ENCODE measurements at places on chromosomes 6 and 20.
A peak's percentile ranks its signal among the peaks of the same experiment; 100 is the strongest.

DNA sequence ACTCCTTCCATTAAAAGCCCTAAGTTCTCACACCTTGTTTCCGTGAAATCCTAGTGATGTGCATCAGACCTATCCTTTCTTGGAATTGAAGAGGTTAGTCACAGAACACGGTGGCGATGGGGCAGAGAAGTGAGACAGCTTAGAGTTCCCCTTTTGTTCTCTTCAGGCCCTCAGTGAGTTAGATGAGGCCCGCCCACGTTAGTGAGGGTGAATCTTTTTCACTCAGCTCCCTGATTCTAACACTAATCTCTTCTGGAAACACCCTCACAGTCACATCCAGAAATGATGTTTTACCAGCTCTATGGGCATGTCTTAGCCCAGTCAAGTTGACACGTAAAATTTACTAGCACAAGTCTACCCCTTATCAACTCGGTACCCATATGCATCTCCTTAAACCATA lies 172.7 kb upstream of the NOX3 start:
- DNase-seq, result peak; percentile 56

DNA sequence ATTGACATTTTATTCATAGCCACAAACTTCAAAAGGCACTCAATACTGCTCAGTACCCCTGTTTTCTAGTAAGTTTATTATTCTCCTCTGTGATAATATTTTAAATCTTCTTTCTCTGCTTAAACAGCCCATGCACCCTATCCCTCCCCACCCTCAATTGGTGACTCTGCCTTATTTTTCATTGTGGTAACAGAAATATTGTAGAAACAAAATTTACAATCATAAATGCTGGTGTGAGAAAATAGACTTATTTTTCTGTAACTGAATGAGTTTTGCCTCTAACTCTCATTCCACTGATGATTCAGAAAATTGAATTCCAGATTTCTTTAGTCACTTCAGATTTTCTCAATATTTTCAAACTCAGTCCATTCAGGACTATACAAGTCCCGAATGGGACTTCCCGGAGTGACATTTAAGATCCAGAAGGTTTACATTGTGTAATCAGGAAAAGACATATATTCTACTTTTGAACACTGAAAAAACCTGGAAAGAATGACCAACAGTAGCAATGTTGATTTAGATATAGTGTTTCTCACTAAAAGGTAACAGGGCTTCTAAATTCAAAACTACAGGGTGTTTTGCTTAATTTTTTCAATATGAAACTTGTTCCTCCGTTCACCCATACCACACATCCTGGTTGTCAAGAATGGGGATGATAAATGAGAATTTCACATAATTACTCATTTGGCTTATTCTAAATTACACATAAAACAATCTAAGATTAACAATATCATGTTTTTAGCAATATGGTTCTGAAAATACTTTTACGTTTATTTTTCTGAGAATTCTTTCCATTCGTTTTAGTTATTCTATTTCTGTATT lies 34.8 kb upstream of the UST start:
- peak; percentile 38 for DNase-seq

DNA sequence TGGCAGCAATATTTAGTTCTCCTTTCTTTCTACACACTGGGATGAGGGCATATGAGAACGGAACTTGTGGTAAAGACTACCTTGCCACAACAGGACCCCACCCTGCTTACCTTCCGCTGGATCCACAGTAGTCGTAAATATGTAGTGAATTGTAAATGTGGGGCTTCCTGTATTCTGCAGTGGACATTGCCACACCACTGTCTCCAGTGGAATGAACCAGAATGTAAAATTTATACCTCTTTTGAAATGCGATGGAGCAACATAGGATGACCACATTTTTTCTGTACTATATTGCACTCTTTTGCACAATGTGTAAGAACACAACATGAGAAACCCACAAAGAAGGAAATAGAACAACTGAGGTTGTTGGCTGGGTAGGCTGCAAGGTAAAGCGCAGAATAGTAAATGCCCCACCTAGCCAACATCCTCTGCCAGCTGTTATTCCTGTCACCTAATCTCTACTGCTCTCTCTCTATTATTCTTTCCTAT lies 16.1 kb upstream of the RIPOR2 start:
- peak; percentile 52 for DNase-seq

DNA sequence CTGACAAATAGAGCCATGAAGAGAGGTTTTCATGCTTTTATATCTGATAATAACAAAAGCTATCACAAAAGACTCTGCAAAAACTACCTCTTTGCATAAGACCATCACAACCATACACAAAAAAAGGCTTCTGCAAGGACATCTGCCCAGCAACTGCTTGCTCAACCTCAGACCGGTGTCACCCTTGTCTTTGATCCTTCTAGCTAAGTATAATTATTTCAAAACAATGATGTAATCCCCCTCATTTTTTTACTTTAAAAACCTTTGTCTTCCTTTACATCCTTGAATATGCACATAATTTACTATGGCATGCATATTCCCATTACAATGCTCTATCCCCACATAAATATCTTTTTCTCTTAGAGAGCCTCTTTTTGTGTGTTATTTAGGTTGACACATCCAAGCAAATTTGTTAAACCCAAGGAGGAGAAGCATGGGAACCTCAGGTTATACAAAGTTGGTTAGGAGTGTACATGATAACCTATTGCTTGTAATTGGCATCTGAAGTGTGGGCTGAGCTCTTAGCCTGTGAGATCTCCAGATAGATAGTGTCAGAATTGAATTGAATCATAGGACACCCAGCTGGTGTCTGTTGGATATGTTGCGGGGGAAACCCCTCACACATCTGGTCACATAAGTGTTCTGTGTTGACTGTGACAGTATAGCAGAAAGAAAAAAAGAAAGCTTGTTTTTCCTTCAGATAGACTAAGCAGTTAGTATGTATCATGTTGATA lies 20.7 kb upstream of the CGA start:
- peak; percentile 35 for DNase-seq

DNA sequence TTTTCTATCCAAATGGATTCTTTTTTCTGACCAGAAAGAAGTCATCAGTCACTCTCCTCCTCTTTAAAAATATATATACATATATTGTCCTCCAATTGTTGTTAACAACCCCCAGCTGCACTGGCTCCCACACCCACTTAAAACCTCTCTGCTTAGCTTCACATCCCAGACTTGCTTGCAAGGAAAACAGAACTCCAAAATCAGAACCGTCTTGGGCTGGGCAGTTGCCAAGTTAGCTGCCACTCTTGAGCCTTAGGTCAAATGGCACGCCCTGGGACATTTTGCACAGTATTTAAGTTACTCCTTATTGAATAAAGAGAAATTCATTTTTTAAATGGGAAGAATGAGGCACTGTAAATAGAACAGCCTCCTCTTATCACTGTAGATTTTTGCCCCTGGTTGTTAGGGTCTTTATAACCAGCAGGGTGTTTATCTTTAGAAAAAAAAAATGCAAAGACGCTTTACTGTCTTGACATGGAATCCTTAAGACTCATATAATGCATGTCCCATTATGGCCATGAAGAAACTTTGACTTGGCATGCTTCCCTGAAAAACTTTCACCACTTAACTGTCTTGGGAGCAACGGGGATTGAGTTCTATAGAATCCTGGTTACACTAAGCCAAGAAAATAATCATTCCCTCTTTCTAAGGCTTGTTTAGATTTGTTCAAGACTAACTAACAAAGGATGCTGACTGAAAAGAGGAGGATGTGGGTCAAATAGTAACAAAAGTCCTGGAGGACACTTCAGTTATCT lies 204.5 kb downstream of the ISM1 start:
- DNase-seq, result no peak

DNA sequence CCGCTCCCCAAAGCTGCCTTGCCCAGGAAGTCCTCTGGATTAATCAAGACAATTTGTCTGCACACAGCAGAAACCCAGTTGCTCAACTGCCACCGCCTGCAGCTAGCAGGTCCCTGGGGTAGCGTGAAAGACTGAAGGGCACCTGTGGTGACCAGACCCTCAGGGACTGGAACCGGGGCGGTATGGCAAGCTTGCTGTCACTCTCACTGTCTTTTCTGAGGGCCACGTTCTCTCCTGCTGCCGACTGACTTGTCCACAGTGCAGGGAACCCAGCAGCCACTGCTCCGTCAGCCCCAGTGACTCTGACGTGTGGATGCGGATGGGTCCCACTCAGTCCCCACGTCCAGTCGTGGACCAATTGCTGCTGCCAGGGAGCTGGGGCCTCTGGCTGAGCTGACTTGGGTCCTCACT lies 72.8 kb upstream of the PMEPA1 start:
- no peak for DNase-seq

GRCh38 chr20:5705827-5706226 lies 44.4 kb upstream of the SHLD1 start:
- no peak for DNase-seq

- DNase-seq, result no peak
These were observed 610.6 kb downstream of the HDGFL1 start for GRCh38 chr6:23179994-23180393.

- DNase-seq, result no peak
These were observed 5.0 kb upstream of the HSPA12B start for GRCh38 chr20:3727401-3728021.

DNA sequence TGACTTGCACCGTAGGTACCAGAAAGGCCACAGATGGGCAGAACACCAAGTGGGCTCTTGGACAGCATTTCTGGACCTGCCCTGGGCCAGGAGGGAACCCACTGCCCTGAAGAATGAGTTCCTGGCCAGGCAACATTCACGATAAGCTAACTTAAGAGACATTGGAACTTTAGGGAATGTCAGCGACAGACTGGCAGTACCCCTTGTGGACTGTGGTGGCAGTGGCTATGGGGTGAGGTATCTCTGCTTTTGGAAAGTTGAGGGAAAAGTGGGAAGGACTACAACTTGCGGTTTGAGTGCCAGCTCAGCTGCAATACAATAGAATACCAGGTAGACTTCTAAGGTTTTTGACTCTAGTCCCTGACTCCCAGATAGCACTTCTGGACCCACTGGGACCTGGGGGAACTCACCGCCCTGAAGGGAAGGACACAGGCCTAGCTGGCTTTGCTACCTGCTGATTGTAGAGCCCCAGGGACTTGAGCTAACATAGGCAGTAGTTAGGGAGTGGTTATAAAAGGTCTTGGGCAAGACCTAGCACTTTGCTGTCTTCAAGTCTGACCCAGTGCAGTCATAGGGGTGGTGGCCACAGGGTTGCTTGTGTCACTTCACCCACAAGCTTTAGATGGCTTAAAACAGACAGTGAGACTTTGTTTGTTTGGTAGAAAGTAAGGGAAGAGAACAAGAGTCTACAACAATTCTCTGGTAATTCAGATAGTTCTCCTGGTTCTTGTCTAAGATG lies 617.6 kb downstream of the COL12A1 start:
- DNase-seq, result no peak

- DNase-seq, result no peak
These were observed 11.5 kb downstream of the ADGRG6 start for GRCh38 chr6:142313284-142313683.

DNA sequence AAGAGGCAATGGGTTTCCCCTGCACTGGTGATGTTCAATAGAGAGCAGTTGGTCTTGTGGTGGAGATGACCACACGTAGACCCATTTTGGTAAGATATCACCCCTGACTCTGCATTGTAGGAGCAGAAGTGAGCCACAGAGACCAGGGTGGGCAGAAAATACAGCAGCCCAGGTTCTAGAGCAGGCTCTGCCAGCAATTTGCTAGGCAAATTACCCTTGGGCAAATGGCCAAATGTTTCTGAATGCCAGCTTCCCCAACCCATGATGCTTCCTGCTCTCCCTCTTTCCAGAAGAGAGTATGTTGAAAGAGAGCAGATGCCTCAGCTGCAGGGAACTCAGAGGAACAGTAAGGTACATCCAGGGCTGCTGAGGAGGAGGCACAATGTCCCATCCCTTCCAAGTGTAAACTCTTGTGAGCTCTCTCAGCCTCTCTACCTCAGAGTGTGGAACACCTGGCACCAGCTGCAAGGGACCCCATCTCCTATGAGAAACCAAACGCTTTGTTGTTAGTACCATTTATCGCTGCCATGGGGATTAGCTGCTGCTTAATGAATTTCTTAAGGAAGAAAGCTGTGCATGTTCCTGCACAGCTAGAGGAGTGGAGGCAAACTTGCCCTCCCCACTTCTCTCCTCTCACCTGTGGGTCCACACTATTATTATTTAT lies 317.5 kb upstream of the MOCS1 start:
- no peak for DNase-seq

DNA sequence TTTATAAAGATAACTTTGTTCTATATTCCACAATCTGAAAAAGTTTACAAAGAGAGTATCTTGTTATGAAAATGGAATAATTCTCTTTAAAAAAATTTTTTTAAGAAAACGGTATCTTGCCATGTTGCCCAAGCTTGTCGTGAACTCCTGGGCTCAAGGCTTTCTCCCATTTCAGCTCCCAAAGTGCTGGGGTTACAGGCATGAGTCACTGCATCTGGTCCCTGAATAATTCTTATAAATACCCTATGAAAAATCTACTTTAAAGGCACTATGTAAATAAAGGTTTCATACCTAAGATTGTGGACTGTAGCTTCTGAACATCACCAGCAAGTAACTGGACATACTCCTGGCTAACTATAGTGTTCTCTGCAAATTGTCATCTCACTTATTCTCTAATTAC lies 60.3 kb downstream of the SAMD3 start:
- no peak for DNase-seq

DNA sequence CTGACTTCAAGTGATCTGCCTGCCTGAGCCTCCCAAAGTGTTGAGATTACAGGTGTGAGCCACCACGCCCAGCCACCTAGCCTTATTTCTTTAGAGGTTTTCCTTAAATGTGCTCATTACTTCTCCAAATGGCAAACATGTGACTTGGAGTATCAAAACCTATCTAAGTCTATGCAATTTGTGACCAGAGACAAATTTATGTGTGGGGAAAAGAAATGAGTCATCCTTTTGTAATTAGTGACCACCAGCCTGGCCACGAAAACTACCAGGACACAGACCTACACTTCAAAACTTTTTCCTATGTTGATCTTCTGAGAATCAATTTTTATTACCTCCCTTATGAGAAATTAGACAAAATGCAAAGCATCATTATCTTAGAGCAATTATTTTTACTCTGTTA lies 64.6 kb upstream of the OGFRL1 start:
- no peak for DNase-seq

DNA sequence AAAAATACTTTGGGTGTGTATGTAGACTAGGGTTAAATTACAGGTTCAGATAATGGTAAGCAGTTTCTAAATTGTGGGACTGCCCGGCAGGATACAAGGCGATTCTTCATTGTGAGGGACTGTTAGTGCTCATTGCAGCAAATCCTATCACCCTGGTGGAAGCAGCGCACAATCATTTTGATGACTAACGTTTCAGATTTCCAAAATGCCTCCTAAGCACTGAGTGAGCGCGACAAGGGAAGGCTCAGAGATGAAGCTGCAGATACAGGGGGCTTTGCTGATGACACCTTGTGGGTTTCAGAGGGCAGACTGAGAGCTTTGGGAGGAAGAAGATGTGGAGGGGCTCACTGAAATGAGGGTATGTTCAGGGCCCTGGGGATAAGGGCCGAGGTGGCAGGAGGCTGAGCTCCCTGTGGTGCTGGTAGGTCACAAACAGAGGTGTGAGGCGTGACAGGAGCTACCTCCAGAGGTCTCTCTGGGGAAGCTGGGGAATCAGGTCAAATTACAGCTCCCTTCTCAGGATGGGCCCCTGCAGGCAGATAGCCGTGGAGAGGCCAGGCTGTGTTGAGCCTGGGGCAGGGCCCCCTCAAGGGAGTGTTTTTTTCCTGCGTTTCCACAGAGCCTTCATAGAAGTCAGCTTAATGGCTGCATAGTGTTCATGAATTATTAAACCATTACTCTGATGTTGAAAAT lies 84.5 kb upstream of the FYN start:
- DNase-seq, result no peak

- DNase-seq, result no peak
These were observed 16.6 kb downstream of the TFB1M start for GRCh38 chr6:155297669-155298068.

- no peak for DNase-seq
These were observed 37.7 kb upstream of the SASH1 start for GRCh38 chr6:148304976-148305375.

GRCh38 chr20:23049201-23050075 lies at the start of gene THBD:
Gene THBD (minus strand): TSS chr20:23049672. CDS start chr20:23049504, 168 bp downstream.
- peak; percentile 27 for DNase-seq

Data from activated CD4-positive, alpha-beta T cell treated with anti-CD3 and anti-CD28 coated beads, Interleukin-2, Interleukin-6, amounts not matched to agents 100 ng/mL and 50 ng/mL, durations not matched to agents 16 hours and 8 hours (primary cell).